ENCODE measurements at places on chromosomes 4 and X.

- no peak for DNase-seq
These were observed 106.2 kb upstream of the IL13RA1 start for GRCh38 chrX:118621081-118621759.

GRCh38 chr4:66032571-66032970, 362.3 kb upstream of the EPHA5 start:
- no peak for DNase-seq

DNA sequence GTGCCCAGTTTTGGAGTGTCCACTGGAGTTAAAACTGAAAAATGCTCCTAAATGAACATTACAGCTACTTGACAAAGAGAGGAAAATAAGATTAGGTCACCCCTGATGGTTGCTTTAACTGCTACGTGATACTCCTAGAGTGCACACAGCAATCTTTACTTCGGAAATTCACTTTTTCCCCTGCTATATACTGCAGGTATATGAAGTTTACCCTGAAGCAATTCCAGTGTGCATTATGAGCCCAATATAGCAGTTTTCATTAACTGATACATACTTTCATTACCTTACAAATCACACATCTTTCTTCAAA, 773 bp upstream of the ZNF827 start:
- DNase-seq, result no peak

DNA sequence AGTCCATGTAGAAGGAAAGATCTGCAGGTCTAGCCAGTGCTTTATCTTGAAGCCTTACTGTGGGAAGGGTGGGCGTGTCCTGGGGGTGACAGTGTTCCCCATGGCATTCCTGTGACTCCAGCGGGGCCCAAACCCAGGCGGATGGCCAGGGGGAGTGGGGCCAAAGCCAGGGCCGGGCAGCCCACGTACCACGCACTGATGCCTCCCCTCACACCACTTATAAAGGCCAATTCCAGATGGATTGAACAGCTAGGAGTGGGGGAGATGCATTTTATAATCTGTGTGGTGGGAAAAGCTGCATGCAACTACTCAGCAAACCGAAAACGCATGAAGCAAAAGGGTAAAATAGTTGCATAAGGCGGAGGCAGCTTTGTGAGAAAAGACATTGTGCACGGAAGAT, 36.4 kb downstream of the NELFA start:
- no peak for DNase-seq

DNA sequence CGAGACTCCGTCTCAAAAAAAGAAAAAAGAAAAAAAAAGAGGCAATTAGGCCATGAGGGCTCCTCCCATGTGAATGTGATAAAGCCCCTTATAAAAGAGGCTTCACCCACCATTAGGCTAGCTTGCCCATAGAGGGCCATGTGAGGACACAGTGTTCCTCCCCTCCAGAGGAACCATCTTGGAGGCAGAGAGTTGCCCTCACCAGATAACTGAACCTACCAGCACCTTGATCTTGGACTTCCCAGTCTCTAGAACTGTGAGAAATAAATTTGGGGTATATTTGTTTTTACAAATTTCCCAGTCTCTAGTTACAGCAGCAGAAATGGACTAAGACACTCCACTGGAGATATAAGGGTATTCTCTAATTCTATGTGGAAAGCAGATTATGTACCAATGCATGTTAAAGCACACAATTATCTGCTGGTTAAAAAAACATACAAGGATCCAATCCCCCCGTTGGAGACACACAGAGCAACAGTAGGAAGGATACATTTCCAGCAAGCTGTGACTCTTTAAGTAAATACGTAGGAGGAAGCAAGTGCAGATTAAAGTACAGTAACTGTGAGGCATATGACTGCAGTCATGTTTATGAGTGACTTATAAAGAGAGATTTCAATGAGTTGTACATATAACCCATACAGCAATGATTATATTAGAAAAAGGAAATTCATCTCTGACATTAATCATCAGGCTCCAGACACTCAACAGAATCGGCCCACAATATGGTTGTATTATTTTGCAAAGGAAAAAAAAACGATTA, 21.4 kb downstream of the SH3RF1 start:
- DNase-seq, result no peak

- DNase-seq, result no peak
These were observed 326.3 kb upstream of the ZCCHC13 start for GRCh38 chrX:73977542-73978169.

DNA sequence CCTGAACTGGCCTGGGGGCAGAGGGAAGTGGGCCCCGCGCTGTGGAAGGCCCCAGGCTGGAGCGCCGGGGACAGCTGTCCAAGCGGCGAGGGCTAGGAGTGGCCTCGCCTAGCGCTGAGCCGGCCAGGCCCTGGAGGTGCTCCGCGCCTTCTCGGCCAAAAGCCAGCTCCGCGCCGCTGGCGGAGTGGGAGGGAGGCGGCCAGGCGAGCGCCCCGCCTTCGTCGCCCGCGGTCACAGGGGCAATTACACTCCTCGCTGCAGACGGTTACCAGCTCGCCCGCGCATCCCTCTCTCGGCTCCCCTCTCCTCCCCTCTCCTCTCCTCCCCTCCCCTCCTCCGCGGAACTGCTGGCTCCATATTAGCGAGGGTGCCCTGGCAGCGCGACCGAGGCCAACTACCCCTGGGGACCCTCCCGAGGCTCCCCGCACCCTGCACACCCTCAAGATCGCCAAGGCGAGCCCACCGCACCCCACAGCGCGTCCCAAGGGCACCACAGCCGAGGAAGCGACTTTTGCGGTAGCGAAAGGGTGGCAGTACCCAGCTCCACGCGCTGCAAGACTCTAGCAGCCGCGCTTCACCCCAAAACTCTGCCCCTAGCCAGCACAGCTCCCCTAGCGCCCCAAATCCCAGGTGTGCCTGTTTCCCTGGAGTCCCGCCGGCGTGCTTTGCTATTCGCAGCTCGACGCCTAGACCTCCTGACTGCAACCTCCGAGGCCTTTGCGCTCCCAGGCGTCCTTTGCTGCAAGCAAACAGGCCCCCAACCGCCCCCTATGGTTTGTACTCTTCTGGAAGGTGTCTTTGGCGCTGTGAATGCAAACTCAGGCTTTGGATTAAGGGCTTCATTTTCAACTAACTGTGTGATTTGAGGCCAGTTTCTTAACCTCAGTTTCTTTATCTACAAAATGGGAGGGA, 91.4 kb downstream of the BCOR start:
- DNase-seq, result no peak

DNA sequence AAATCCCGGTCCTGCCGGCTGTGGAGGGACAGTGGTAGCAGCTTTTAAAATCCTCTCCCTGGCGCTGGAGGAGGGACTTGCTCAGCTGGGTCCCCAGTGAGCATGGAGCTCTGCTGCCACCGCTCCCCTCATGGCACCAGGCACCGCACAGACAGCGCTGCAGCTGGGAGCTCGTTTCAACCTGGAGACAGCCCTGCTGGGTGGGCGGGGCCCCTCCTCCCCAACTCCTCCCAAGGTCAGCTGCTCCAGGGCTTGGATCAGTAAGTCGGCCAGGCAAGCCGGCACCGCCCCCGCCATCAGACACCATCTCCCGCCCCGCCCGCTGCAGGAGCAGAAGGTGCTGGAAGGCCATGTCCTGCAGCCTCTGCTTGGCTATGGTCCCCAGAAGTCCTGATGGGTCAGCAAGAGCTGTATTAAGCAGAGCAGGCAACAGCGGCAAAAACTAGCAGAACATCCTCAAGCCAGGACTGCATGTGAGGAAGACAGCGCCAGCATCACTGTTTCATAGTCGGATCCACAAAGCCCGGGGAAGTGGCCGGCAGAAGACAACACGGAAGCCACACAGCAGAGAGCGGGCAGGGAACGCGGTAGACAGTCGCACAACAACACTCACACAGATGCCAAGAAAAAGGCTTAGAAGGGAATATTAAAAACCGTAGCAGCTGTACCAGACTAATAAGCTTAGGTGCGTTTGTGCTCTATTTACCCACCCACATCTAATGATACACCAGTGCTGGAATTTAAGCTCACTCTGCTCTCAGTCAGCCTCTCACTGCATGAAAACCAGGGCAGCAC, 16.2 kb downstream of the ZFYVE28 start:
- DNase-seq, result no peak

GRCh38 chr4:121344098-121344497, 36.7 kb downstream of the QRFPR start:
- no peak for DNase-seq

DNA sequence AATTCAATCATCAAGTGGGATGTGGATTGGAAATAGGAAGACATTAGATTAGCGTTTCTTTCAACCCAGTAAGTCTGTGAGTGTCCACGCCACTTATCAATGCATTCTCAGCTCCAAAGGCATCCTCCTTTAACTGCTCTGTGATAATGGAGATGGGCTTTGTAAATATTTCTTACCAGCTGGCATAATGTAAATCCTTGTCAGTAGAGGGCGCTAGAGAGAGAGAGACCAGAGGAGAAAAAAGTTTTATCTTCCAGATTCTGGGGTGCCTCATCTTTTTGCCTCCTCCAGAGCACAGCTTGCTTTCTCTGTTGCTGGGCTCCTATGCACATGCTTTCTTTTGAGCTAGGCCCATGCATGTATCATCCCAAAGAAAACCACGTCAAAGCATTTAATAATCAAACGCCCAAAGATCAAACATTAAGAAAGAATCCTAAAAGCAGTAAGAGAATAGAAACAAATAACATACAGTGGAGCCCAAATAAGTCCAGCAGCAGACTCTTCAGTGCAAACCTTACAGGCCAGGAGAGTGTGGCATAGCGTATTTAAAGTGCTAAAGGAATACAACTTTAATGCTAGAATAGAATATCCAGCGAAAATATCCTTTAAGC, 9.6 kb upstream of the MTMR1 start:
- no peak for DNase-seq

DNA sequence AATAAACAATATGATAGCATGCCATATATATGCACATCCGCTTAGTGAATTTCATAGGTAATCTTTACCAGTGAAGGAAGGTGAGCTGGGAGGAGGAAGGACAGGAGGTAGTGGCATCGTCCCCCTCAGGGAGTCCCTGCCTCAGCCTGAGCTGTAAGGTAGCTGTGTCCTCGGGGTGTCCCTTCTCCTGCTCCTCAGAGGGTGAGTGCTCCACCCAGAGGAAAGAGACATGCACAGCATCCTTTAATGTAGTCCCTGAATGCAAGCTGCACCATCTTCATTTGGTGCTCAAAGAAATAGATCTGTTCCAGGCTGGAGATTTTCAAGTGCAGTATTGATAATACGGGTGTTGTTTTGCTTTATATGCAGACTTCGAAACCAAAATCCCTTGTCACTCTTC, 330.4 kb upstream of the SFRP2 start:
- DNase-seq, result no peak

- DNase-seq, result no peak
These were observed 26.7 kb downstream of the NR3C2 start for GRCh38 chr4:148415500-148415899.

- peak; percentile 6 for DNase-seq
These were observed 209.3 kb downstream of the GPC3 start for GRCh38 chrX:133776072-133776471.

DNA sequence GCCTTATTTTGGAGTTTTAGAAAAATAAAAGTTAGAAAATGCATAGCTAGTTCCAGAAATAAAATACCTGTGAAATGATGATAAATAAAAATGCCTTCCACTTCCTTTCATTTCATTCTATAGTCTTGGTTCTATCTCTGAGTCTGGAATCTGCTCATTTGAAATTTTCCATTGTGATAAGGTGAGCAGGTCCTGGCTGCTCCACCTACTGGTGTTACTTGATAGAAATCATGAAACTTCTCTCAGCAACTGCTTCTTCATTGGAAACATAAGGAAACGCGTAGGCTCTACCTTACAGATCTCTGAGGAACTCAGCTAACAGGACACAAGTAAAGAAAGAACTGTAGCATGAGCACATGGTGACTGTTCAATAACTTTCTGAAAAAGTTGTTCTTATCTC, 141.8 kb downstream of the DCHS2 start:
- DNase-seq, result no peak

- no peak for DNase-seq
These were observed 184.5 kb downstream of the SH3KBP1 start for GRCh38 chrX:19702856-19703255.

DNA sequence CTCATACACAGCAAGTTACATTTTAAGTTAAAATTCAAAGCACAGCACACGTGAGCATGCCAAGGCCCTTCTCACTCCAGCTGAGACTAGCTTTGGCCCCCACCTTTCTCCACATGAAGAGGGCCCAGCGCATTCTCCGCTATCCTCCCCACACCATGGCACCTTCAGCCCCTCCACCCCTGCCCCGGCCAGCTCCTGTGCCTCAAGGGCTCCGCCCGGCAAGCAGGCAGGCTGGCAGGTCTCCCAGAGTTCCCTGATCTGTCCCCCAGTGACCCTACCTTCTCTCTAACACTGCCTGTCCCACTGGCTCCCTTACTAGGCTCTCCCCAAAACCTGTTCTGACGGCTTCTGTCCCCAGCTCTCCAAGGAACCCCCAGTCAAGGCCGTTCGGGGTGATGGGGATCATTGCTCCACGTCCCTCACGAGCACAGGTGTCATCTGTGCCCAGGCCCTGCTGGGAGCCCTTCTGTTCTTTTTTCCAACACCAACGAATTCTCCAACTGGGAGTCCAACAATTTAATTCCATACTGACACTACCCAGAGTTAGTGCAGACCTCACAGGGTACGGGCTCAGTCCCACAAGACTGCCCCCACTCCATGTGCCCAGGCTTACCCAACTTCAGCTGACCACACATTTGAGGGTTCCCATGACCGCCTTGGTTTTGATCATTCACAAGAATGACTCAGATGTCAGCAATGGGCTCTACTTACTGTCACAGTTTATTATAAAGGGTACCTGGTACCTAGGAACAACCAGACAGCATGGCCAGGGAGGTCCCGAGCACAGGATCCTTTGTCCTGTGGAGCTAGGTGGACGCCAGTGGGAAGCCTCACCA, 4.2 kb downstream of the LETM1 start:
- DNase-seq, result no peak

GRCh38 chr4:73864961-73865360, 4.2 kb upstream of the CXCL1 start:
- no peak for DNase-seq
